WERI-Rb-1 (cell line): ENCODE measurements at places on chromosomes 12 and 14.

GRCh38 chr12:81381951-81382350 lies 304.1 kb downstream of the ACSS3 start:
- DNase-seq: no peak

- no peak for DNase-seq
These were observed 79.9 kb downstream of the ACACB start for GRCh38 chr12:109196332-109196731.

- DNase-seq: no peak
These were observed 690.5 kb downstream of the C12orf50 start for GRCh38 chr12:87338681-87339080.

GRCh38 chr12:131060011-131060703 lies 106.5 kb downstream of the ADGRD1 start:
- DNase-seq: no peak

GRCh38 chr12:57736741-57737466 lies 1.6 kb downstream of the AGAP2 start:
- DNase-seq: no peak

- DNase-seq: no peak
These were observed 82.1 kb downstream of the PTPRB start for GRCh38 chr12:70555081-70555480.

GRCh38 chr14:22572562-22573058 lies 16.4 kb downstream of the DAD1 start:
- no peak for DNase-seq

DNA sequence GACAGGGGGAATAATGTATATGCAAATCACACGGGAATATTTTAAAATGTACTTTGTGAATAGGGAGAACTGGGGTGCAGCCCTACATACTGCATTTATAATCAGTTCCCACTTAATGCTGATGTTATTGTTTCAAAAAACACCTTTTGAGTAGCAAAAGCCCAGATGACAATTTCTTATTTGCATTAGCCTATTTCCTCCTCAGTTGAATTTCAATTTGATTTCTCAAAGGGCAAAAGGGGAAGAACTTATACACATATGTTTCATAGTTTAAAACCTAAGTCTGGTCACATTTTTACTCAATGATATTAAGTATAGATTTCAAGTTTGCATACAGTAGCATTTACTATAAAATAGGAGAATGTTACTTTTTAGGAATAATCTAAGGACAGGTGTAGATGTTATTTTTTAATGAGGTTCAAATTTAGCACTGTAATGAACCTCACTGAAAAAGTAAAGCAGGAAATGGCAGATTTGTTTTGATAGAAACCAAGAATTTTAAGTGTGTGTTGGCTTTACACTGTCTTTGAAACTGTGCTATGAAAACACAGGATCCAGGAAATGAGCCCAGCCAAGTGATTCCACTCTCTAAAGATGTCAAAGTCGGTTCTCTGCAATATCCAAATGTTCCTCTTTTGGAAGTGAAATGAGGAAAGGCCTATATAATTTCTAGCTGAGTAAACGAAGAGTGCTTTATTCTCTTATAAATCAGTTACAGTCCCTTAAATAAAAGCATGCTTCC lies 367.4 kb downstream of the BTG1 start:
- no peak for DNase-seq

GRCh38 chr12:103278329-103278728 lies 217.4 kb downstream of the C12orf42 start:
- DNase-seq: no peak

DNA sequence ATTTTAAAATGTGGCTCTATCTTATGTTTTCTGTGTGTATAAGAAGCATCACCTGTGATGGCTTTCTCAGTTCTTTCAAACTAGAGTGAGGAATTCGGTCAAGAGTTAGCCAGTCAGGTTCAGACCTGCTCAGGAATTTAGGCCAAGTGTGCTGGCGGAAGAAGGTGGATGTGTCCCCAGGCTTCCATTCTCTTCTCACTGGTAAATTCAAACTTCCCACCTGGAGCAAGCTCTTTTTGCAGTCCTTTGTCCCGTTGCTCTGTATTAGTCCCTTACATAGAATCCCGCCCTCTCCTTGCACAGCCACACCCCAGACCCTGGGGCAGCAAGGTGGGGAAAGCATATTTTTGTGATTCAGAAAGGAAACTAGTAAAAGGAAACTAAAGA lies 124.7 kb upstream of the PWP1 start:
- no peak for DNase-seq

GRCh38 chr12:103053089-103053488 lies 95.6 kb downstream of the ASCL1 start:
- no peak for DNase-seq

GRCh38 chr12:123092866-123093265 lies 58.0 kb downstream of the PITPNM2 start:
- no peak for DNase-seq

- DNase-seq: no peak
These were observed 9.5 kb downstream of the RNASE11 start for GRCh38 chr14:20578325-20578724.

GRCh38 chr12:57182918-57183575 lies 33.5 kb upstream of the NXPH4 start:
- peak; percentile 74 for DNase-seq

DNA sequence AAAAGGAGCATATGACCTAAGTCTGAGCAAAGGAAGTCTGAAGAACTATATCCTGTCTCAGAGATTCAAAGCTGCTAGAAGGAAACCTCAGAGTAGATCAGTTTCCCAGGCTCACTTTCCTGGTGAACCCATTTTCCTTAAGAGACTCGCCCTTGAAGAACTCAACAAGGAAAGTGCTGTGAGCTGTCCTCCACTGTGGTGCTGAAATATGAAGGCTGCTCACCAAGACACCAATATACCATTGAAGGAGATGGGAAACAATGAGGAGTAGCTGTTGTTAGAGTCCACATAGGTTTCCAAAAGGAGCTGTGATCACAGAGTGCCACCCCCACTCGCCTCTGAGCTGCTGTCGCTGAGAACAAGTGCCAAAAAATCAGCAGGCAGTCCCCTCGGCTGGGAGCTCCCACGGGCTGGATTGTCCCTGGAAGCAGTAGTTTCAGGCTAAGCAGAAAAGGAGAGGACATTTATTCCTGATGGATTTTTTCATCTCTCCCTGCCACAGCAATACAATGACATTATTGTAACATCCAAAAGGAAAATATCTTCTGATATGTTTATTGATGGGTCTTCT lies 282.1 kb downstream of the RPS29 start:
- no peak for DNase-seq

DNA sequence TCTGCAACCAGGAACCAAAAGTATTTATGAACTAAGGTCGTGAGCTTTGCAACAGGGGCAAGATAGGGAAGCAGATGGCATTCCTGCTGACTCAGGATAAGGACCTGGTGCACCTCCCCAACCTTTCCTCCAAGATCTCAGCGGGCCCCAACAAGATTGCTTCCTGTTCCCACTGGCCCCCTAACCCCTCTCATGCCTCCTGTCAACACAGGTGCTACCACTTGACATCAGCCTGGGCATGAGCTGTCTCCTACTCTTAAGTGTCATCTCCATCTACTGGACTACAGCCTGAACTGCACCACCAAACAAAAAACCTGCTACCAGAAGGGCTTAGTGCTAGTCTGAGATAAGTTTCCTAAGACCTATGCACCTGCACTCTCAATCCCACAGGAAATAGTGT lies 32.7 kb downstream of the MED6 start:
- DNase-seq: peak; percentile 59

GRCh38 chr12:237026-237815 lies 23.3 kb upstream of the SLC6A12 start:
- DNase-seq: no peak

- DNase-seq: no peak
These were observed 190.5 kb downstream of the DACT1 start for GRCh38 chr14:58828298-58828697.

DNA sequence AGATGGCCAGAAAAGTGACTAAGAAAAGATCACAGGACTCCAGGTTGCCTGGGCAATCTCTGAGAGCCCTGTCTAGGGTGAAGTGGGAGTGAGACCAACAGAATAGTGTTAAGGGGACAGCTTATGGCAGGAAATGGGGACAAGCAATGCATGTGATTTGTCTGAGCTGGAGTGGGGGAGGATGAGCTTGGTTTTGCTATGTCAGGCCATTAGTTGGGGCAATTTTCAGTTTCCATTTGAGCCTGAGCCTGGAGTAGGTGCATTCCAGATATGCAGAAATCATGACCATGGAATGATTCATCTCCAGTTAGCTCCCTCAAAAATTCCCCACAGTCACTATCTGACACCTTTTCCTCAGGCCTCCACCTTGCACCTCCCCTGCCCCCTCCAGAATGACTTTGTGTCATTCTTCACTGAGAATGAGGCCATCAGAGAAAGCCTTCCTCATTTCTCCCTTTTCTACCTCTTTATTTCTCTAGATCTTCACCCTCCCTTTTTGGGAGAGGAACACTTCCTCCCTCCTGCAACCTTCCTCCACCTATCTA lies 150.9 kb upstream of the PLEKHG7 start:
- no peak for DNase-seq
